ENCODE measurements at places on chromosomes 5 and 9. TPM values are rescaled to one million over a fixed set of nuclear protein-coding genes. Genes with fewer than 3 reads are reported as not detected.

The TMEM232 gene
- total RNA-seq = 0.19 TPM

The GFI1B gene
- not detected for total RNA-seq

The CDH6 gene
- 11.3 TPM for total RNA-seq

The RIC1 gene
- 14.8 TPM for total RNA-seq

The SPAAR gene
- total RNA-seq = 0.21 TPM

The GLDC gene
- total RNA-seq = 1.7 TPM

The FBP2 gene
- not detected for total RNA-seq

The PCBD2 gene
- total RNA-seq = 6.1 TPM

The SPOCK1 gene
- total RNA-seq = 16.4 TPM

The ITGA1 gene
- total RNA-seq = 0.79 TPM

The LCN9 gene
- not detected for total RNA-seq

The IARS1 gene
- total RNA-seq = 122 TPM

All from airway epithelial cell (primary cell).